ENCODE measurements at places on chromosomes 16 and 17. TPM values are rescaled to one million over a fixed set of nuclear protein-coding genes. Genes with fewer than 3 reads are reported as not detected.

DNA sequence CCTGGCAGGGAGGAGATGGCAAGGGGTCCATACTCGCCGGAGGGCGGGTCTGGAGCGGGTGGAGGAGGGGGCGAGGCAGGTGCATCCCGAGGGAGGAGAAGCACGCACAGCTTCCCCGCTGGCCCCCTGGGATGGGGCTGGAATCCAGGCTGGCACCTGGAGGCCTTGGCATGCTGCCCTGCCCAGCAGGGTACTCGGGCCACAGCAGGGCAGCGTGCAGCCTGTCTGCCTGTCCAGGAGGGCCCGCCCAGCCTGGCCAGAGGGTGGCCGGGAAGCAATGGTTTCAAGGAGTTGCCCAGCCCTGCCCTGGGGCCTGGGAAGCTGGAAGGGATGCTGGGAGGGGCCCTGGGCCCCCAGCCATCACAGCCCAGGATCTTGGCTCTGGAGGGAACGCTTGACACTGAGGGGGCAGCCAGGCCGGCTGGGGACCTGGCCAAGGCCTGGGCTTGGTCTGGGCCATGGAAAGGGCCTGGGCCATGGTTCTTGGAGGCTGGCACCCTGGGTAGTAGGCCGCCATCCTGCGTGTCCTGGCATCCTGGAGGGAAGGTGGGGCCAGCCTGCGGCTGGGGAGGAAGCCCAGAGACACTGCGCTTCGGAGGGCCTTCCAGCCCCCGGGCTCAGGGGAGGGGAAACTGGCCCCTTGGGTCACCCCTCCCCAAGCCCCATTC lies 1.1 kb downstream of the GLIS2 start:
- peak; percentile 79 for DNase-seq

GRCh38 chr16:17211797-17212196 lies 259.0 kb downstream of the XYLT1 start:
- no peak for DNase-seq

The NPIPB6 gene
- total RNA-seq: 26.7 TPM

DNA sequence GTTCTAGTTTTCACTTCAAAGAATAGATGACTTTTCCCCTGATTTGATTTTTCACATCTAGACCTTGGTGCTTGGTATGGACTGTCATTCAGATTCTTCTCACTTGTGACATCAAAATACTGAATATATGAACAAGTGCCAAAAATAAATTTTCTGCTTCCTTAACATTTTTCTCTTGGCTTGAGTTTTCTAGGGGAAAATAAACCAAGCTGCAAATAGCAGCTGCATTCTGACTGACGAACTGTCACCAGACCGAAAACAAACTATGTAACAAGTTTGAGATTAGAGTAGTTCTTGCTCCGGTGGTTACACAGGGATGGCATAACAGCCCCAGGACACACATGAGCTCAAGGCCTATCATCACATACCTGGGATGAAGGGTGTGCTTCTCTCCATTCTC lies 345.7 kb downstream of the CNTNAP4 start:
- no peak for DNase-seq

GRCh38 chr16:8890549-8890921 lies 8.4 kb downstream of the LITAFD start:
- no peak for DNase-seq

DNA sequence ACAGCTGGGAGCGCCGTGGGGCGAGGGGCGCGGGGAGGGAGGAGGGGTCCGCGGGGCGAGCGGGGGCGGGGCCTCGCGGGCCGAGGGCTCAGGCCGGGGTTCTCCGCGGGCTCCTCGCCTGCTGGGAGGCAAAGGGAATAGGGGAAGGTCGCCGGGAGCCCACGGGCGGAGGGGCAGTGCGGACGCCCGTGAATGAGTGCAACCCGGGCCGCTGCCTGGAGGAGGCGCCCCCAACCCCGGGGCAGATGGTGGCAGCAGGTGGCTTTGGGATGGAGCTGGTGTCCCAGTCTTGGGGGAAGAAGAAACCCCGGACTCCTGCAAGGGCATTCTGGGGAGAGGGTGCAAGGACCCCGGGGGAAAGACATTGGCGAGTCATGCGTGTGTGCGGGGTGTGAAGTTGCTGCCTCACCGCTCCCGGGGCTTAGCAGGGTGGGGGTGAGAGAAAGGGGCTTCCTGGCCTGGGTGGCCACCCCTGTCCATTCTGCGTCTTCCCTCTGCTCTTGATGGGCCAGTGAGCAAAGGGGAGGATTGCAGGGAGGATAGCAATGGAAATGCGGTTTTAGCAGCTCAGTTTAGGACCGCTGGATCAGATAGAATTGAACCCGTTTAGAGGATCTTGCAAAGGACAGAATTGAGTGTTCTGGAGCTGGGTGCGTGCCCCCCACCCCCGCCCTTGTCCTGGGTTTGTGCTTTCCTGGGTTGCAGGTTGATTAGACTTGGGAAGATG lies 526 bp downstream of the KIAA0513 start:
- DNase-seq: no peak
